ENCODE measurements at places on chromosomes 12 and 14.
A peak's percentile ranks its signal among the peaks of the same experiment; 100 is the strongest.

GRCh38 chr14:89428173-89428523 lies 11.1 kb upstream of the FOXN3 start:
- no peaks in the 10 kb centered on the region for H3K36me3 ChIP-seq
- no peaks in the 10 kb centered on the region for H3K27me3 ChIP-seq
- H3K4me1 ChIP-seq: peaks cover 45% of the 10 kb centered on the region
- peak overlapping the region; percentile 95 for H3K27ac ChIP-seq
- H3K4me3 ChIP-seq: peak overlapping the region; percentile 36
- no peak for DNase-seq

GRCh38 chr12:90076851-90077319 lies 368.2 kb upstream of the ATP2B1 start:
- no peak for DNase-seq
- H3K4me3 ChIP-seq: no peak overlapping the region
- H3K27ac ChIP-seq: no peak overlapping the region
- no peaks in the 10 kb centered on the region for H3K36me3 ChIP-seq

- no peaks in the 10 kb centered on the region for H3K27me3 ChIP-seq
- no peaks in the 10 kb centered on the region for H3K36me3 ChIP-seq
- H3K4me1 ChIP-seq: no peaks in the 10 kb centered on the region
- H3K4me3 ChIP-seq: no peak overlapping the region
- peak overlapping the region; percentile 19 for H3K27ac ChIP-seq
- no peak for DNase-seq
Measured at GRCh38 chr12:105469211-105469610, 138.7 kb downstream of the C12orf75 start.

GRCh38 chr12:117885211-117885610 lies 83.6 kb downstream of the KSR2 start:
- H3K36me3 ChIP-seq: no peaks in the 10 kb centered on the region
- DNase-seq: no peak
- no peak overlapping the region for H3K4me3 ChIP-seq

GRCh38 chr12:111440152-111440551 lies 34.4 kb downstream of the SH2B3 start:
- peaks cover 28% of the 10 kb centered on the region for H3K36me3 ChIP-seq
- H3K27me3 ChIP-seq: no peaks in the 10 kb centered on the region
- no peak for DNase-seq
- H3K4me3 ChIP-seq: no peak overlapping the region
- H3K27ac ChIP-seq: no peak overlapping the region

- H3K27me3 ChIP-seq: no peaks in the 10 kb centered on the region
- H3K36me3 ChIP-seq: no peaks in the 10 kb centered on the region
- no peak overlapping the region for H3K4me3 ChIP-seq
- no peak for DNase-seq
- no peak overlapping the region for H3K27ac ChIP-seq
Measured at GRCh38 chr14:38079268-38079667, 128.4 kb upstream of the SSTR1 start.

- H3K36me3 ChIP-seq: no peaks in the 10 kb centered on the region
- no peaks in the 10 kb centered on the region for H3K27me3 ChIP-seq
- no peak overlapping the region for H3K4me3 ChIP-seq
- no peaks in the 10 kb centered on the region for H3K4me1 ChIP-seq
Measured at GRCh38 chr14:25400607-25401206, 350.8 kb upstream of the STXBP6 start.

GRCh38 chr14:75454963-75455546 lies 27.2 kb downstream of the JDP2 start:
- H3K4me3 ChIP-seq: no peak overlapping the region
- H3K4me1 ChIP-seq: peaks cover 78% of the 10 kb centered on the region
- H3K27me3 ChIP-seq: no peaks in the 10 kb centered on the region

DNA sequence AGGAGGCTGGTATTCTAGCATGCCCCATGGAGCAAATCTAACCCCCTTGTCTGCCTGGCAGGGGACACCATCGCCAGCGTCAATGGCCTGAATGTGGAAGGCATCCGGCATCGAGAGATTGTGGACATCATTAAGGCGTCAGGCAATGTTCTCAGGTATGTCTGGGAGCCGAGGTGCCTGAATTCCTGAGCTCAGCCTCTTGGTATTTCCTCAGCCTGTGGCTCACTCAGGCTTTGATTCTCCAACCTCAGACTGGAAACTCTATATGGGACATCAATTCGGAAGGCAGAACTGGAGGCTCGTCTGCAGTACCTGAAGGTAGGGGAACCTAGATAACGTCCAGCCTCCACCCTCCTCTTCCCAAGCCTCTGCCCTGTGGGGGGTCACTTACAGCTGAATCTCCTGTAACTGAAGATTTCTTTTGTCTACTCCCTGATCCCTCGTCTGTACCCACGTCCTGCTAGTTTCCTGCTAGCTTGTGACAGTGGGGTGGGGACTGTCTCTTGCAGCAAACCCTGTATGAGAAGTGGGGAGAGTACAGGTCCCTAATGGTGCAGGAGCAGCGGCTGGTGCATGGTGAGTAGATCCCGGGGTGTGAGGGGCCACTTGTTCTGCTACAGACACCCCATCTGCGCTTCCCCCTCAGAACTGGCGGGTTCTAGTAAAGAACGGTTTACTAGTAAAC lies 7.0 kb downstream of the TAMALIN start:
- no peak for DNase-seq
- no peak overlapping the region for H3K27ac ChIP-seq
- H3K4me3 ChIP-seq: no peak overlapping the region
- H3K27me3 ChIP-seq: no peaks in the 10 kb centered on the region

GRCh38 chr14:75429562-75429961 lies 1.7 kb downstream of the JDP2 start:
- no peaks in the 10 kb centered on the region for H3K27me3 ChIP-seq
- H3K4me3 ChIP-seq: peak overlapping the region; percentile 63
- peaks cover 35% of the 10 kb centered on the region for H3K4me1 ChIP-seq
- no peak for DNase-seq

DNA sequence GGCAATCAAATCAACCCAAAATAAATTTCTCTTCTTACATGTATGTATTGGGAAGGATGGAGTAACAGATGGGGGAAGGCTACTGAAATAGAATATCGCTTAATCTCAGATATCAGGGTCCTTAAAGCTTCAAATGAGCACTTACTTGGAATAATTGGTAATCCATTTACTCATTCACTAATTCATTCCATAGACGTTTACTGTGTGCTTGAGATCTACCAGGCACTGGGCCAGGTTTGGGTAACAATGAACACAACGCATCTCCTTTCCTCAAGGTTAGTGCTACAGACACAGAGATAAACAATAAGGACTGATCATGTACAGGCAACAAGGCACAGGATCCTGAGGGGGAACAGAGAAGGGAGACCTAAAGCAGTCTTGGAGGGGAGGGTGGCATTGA lies 54.4 kb upstream of the KRR1 start:
- H3K36me3 ChIP-seq: no peaks in the 10 kb centered on the region
- no peak overlapping the region for H3K27ac ChIP-seq

DNA sequence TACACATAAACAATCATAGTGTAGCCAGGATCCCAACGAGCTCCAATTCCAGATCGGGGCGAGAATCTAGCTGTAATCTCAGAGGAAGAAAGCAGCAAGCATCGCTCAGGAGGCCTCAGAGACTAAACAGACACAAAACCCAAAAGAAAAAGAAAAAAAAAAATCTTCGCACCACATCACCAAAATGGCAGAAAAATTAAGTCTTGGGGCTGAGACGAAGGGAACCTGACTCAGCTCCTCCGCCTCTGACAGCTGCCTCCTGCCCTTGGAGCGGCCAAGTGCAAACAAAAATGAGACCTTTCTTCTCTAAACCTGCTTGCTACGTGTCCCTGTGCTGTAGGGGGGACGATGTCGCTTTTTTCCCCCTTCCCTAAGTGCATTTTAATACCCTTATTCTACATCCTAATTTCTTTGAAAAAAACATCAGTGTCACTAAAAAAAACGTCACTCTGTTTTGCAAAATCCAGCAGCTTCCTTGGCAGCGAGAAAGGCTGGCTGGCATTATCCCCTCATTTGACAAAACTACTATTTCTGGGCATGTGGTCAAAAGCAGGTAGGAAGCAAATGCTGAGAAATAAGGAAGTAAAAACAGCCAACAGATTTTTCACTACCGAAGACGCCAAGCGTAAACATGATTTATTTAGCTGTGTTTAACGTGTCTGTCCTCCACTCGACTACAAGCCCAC lies 30.5 kb downstream of the BCL11B start:
- H3K27ac ChIP-seq: no peak overlapping the region
- H3K4me1 ChIP-seq: peaks cover 6% of the 10 kb centered on the region
- DNase-seq: no peak

DNA sequence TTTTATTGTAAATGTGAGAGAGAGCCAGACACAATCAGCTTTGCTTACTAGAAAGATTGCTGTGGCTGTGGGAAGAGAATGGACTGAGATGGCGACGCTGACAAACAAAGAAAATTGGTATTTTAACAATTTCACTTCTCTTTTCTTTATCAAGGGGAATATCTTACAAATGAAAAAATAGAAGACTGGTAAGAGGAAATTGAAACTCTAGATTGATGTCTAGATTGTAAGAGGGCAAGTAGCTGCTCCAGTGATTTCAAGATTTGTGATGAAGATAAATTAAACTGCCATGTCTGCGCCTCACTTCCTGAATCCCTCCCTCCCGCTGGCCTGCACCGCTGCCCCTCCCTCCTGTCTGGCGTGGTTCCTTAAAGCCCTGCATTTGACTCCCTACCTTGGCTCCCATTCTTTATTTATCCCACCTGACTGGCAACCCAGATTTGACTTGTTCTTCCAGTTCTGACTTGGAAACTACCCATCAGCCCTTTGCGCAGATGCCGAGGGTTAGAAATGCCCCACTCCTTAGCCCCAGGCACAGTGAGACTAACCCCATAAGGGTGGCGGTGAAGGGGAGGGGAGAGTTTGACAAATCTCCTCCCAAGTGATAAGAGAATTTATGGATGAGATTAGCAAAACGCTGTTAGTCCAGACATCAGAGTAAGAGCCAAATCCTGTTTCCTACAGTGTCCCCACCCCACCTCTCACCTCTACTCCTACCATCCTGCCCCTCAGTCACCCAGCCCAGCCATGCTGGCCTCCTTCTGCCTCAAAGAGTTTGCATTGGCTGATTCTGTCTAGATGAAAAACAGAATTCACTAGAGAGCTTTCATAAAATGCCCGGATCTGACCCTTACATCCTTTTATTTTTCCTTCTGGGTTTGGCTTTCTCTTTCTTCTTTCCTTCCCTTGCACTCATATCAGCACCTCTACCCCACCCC lies 125.3 kb upstream of the ATF7IP start:
- H3K4me3 ChIP-seq: peak overlapping the region; percentile 5
- peaks cover 14% of the 10 kb centered on the region for H3K4me1 ChIP-seq
- H3K27me3 ChIP-seq: no peaks in the 10 kb centered on the region
- DNase-seq: no peak

DNA sequence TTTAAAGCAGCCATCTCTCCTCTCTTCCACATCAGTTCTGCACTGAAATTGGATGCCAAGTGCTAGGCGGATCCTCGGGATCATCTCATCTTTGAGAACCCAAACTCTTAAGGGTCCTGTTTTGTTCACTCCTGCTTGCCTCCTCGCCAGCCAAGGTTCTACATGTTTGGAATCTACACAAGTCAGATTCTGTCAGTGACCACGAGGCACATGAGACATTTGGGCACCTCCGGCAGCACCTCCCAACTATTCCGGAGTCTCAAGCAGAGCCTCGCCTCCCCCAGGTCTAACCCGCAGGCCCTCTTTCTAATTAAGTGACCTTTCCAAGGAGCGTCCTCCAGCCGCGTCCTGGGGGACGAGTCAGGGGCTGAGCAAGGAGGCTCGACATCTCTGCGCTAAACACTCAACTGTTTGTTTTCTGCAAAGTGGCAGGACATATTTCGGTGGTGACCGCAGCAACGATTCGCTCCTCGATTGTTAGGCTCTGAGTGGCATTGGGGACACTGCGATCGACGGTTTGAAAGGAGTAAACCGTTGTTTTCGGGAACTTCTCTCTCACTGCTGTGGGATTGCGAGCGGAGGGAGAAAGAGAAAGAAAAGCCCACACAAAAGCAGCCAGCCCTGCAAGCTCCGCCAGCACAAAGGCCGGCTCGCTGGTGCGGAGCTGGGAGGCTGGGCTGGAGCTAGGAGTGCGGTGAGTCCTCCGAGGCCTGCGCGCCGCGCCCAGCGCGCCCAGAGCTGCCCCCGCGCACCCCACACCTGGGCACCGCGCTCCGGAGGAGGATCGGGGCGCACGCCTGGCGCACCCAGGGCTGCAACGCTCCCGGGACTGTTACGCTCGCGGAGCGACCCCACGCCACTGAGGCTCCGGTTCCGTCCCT lies 640 bp downstream of the ARMH4 start:
- peak overlapping the region; percentile 75 for H3K27ac ChIP-seq
- peak; percentile 23 for DNase-seq
- H3K27me3 ChIP-seq: no peaks in the 10 kb centered on the region
- H3K4me3 ChIP-seq: peak overlapping the region; percentile 90
- no peaks in the 10 kb centered on the region for H3K36me3 ChIP-seq

DNA sequence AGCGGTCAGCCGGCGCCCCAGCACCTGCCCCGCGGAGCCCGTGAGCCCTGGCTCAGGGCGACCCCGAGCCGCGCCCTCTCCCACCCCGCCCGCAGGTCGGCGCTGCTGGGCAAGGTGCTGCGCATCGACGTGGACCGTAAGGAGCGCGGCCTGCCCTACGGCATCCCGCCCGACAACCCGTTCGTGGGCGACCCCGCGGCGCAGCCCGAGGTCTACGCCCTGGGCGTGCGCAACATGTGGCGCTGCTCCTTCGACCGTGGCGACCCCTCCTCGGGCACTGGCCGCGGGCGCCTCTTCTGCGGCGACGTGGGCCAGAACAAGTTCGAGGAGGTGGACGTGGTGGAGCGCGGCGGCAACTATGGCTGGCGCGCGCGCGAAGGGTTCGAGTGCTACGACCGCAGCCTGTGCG lies 14.4 kb downstream of the HHIPL1 start:
- no peak overlapping the region for H3K27ac ChIP-seq
- H3K4me3 ChIP-seq: no peak overlapping the region
- H3K36me3 ChIP-seq: no peaks in the 10 kb centered on the region
- no peaks in the 10 kb centered on the region for H3K27me3 ChIP-seq
- H3K4me1 ChIP-seq: peaks cover 10% of the 10 kb centered on the region
- DNase-seq: no peak

DNA sequence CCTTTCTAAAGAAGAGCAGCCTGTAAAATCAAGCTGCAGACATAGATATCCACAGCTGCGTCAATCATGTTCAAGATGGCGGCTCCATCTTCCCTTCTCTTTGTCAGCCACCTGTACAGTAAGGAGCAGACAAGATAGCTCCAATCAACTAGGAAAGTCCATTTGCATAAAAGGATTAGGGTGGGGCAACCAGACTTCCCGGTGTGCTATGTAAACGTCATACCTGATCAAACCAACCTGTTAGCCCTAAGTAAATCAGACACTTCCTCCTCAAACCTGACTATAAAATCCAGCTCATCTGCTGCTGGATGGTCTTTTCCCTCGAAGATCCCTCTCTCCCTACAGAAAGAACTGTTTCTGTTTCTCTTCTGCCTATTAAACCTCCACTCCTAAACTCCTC lies 60.1 kb downstream of the BCAT1 start:
- H3K4me3 ChIP-seq: no peak overlapping the region
- H3K27me3 ChIP-seq: no peaks in the 10 kb centered on the region
- H3K27ac ChIP-seq: no peak overlapping the region

GRCh38 chr14:103330536-103330935 lies 3.5 kb upstream of the EIF5 start:
- no peak overlapping the region for H3K4me3 ChIP-seq
- H3K27ac ChIP-seq: no peak overlapping the region
- H3K36me3 ChIP-seq: peaks cover 5% of the 10 kb centered on the region
- DNase-seq: no peak
- H3K4me1 ChIP-seq: peaks cover 11% of the 10 kb centered on the region
